PC-9 (cell line): ENCODE measurements at places on chromosomes 7 and 10. TPM values are rescaled to one million over a fixed set of nuclear protein-coding genes. Genes with fewer than 3 reads are reported as not detected.

DNA sequence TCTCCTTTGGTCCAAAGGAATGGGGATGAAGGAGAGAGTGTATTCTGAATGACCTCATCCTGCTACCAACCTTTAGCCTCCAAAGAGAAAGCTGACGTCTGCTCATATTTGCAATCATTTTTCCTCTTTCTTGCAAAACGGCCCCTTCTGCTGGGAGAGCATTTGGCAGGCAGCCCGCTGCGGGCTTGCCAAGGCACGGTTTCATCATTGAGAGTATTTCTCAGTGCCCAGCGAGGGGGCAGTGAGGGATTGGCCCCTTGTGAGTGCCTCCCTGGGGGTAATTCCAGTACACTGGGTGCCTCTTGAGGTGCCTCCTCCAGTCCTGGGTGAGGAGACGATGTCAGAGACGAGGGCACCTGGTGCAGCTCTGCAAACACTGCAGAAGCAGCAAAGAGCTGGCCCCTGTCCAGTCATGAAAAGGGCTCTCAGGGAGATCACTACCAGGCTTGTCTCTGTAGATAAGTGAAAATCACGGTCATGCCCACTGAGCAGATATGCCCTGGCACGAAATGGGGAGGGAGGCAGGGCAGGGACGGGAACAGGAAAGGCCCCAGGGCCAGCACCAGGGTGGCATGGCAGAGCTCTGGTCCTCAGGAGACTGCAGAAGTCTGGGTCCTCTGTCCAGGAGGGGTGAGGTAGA is 48.7 kb upstream of the SHH start:
- 0 out of 2 replicates have a peak, but pooled peaks cover 7% of the 10 kb centered on the region for H3K27me3 ChIP-seq
- H3K4me1 ChIP-seq: peaks cover 48% of the 10 kb centered on the region
- no peaks in the 10 kb centered on the region for H3K36me3 ChIP-seq
- H3K27ac ChIP-seq: peak overlapping the region; percentile 65
- peak overlapping the region; percentile 4; the same call in 1 of the 2 replicates for H3K4me3 ChIP-seq
- DNase-seq: peak; percentile 61

DNA sequence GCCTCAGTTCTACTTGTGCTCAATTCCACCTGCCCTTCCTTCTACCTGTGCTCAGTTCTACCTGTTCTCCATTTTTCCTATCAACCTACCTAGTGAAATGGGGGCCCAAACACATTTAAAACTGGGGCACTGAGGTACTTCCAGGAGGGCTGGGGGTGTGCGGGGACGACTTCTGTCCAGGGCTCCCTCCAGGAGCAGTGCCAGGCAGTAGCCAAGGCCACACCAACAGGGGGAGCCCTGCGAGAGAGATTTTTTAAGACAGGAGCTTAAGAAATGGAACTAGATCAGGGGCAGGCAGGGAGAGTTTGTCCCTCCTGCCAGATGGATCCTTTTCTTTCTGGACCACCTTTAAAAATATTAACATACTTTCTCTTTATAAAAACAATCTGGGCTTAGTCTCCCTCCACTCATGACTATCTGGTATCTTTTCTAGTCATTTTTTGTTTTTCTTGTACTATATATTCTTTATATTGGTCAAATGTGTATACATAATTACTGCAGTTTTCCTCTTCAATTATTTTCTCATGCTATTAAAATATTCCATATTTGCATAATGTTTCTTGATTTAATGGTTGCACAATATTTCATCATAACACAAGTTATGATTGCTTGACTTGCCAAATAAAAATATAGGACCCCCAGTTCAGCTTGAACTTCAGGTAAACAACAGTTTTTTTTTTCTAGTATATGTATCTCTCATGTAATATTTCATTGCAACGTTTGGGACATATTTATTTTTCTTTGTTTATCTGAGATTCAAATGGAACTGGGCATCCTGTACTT is 47.3 kb upstream of the INSYN2A start:
- DNase-seq: peak; percentile 1
- no peak overlapping the region for H3K27ac ChIP-seq

GRCh38 chr7:47354831-47355541 is 226.9 kb downstream of the TNS3 start:
- no peaks in the 10 kb centered on the region for H3K27me3 ChIP-seq
- DNase-seq: no peak
- no peak overlapping the region for H3K27ac ChIP-seq
- no peaks in the 10 kb centered on the region for H3K4me1 ChIP-seq
- H3K36me3 ChIP-seq: peaks cover 37% of the 10 kb centered on the region

GRCh38 chr7:158067931-158068482 is 519.6 kb downstream of the PTPRN2 start:
- H3K27ac ChIP-seq: no peak overlapping the region
- H3K27me3 ChIP-seq: peaks cover 83% of the 10 kb centered on the region
- no peak overlapping the region for H3K4me3 ChIP-seq
- DNase-seq: no peak
- H3K36me3 ChIP-seq: no peaks in the 10 kb centered on the region
- no peaks in the 10 kb centered on the region for H3K4me1 ChIP-seq

DNA sequence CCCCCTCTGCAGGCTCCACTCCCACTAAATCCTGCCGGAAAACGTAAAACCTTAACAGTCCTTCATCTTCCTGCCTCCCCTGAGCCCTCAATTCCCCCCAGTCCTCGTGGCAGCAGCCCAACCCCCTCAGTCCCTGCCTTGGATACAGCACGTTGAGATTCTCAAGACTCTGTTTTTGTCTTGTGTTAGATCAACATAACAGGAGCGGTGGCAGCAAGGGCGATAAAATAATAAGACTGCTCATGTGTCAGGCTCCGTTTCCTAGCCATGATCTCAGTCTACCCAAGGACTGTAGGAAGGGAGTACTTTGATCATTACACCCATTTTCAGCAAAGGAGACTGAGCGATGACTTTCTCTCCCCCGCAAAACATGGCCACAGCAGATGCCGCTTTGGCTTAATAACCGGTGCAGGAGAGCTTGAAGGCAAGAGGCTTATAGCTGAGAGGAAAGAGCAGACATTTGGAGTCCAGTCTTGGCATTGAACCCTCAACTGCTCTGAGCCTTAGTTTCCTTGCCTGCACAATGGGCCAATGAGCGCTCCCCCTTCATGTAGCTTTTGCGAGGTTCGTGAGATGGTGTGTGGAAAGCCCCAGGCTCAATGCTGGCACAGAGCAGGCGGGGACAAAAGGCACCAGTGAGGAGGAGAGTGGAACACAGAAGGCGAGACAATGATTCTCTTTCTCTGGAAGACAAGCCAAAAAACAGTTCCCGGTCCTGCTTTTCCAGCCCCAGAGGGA is 42.1 kb upstream of the PCBD1 start:
- no peak overlapping the region for H3K4me3 ChIP-seq
- peaks cover 6% of the 10 kb centered on the region; the same call in 1 of the 2 replicates for H3K27me3 ChIP-seq
- H3K36me3 ChIP-seq: no peaks in the 10 kb centered on the region

DNA sequence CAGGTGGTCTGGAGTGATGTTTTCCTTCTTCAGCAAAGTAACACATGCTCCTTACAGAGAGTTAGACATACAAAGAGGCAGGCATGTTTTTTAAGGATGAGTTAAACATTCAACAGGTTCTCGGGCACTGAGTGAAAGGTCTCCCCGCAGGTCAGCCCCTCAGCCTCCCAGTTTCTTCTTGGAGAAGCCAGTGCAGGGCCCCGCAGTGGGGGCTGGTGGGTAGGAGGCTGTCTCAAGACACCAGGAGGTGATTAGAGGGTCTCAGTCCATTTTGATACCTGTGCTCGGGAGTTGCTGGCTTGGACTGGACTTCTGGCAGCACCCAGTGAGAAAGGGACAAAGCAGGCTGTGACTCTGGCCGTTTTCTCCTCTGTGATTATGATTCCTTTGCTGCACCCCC is 78.6 kb upstream of the ZNF479 start:
- H3K36me3 ChIP-seq: no peaks in the 10 kb centered on the region
- no peak overlapping the region for H3K4me3 ChIP-seq
- H3K27ac ChIP-seq: no peak overlapping the region
- no peak for DNase-seq
- peaks cover 7% of the 10 kb centered on the region; the same call in 1 of the 2 replicates for H3K27me3 ChIP-seq
- no peaks in the 10 kb centered on the region for H3K4me1 ChIP-seq

DNA sequence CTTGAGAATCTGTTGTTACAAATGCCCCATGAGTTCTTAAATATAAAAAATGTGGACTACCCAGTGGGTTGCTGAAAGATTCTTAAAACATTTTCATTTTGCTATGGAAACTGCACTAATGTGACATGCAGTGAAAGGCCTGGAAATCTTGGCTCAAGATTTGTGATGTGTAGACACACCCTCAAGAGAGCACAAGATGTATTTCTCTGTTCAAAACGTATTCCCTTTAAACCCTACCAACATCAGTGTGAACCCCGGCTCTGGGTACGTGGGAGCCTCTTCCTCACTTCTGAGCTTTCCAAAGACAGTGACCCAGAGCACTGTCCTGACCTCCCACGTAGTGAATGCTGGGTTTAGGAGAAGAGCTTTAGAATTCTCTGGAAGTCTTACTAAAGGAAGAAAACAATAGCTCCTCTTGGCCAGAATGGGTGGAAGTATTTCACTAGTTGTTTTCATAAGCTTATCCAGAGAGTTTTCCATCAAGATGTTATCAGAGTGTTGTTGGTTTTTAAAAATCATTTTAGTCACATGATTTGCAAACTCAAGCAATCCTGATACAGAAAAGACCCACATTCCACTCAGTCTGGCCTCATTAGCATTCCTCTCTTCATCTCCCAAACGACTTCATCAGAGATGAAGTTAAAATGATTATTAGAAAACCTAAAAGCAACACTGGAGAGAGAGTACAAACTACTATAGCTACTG is 81.5 kb upstream of the AFAP1L2 start:
- no peak for DNase-seq
- H3K36me3 ChIP-seq: no peaks in the 10 kb centered on the region; the same call in 1 of the 2 replicates
- no peaks in the 10 kb centered on the region for H3K27me3 ChIP-seq
- no peak overlapping the region for H3K4me3 ChIP-seq

DNA sequence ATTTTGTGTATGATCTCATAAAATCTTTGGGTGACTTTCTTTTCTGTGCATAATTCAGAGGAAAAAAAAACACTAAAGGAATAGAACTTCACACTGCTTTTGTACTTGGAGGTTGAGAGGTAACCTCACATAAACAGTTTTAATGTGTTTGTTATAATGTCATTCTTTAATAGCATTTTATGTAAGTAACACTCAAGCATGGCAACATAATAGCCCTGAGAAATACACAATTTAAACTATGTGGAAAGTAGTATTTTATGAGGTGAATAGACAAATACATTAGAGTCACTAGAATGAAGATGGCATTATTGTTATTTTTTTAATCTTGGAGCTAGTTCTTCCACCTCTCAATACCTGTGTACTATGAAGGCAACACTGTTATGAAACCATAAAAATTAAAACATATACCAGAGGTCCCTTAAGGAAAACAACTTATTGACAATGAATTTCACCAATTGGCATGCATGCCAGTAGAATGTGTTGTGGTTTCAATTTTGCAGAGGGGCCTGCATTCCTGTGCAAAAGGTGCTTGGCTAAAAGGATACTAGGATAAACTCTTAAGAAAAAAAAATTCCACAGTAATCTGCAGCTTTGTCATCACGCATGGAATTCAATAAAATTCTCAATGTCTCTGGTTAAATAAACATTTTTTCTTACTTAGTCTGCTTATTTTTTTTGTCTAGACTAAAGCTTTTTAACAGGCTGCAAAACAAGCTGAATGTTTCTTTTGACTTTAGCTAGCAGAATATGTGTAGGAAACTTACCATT is 102.5 kb downstream of the CD36 start:
- no peaks in the 10 kb centered on the region for H3K27me3 ChIP-seq
- H3K27ac ChIP-seq: no peak overlapping the region
- peak; percentile 52 for DNase-seq

GRCh38 chr10:56116684-56117083 is 244.4 kb downstream of the ZWINT start:
- H3K27ac ChIP-seq: no peak overlapping the region
- H3K27me3 ChIP-seq: no peaks in the 10 kb centered on the region
- H3K4me1 ChIP-seq: no peaks in the 10 kb centered on the region
- DNase-seq: no peak
- H3K36me3 ChIP-seq: no peaks in the 10 kb centered on the region
- H3K4me3 ChIP-seq: no peak overlapping the region

PLA2G12B gene
- not detected in 2 replicates for total RNA-seq

- H3K27ac ChIP-seq: no peak overlapping the region
- no peaks in the 10 kb centered on the region for H3K36me3 ChIP-seq
- H3K4me3 ChIP-seq: no peak overlapping the region
- DNase-seq: no peak
- H3K27me3 ChIP-seq: no peaks in the 10 kb centered on the region
- no peaks in the 10 kb centered on the region for H3K4me1 ChIP-seq
Observed at GRCh38 chr10:66586897-66587679, 338.7 kb upstream of the LRRTM3 start.

- H3K4me3 ChIP-seq: no peak overlapping the region
- peak; percentile 80 for DNase-seq
- no peaks in the 10 kb centered on the region for H3K36me3 ChIP-seq
- peaks cover 7% of the 10 kb centered on the region for H3K27me3 ChIP-seq
Observed at GRCh38 chr7:8325067-8325466, 63.1 kb upstream of the ICA1 start.

GRCh38 chr7:155021699-155022145 is 18.8 kb upstream of the PAXIP1 start:
- H3K27ac ChIP-seq: no peak overlapping the region
- no peak for DNase-seq
- H3K27me3 ChIP-seq: peaks cover 71% of the 10 kb centered on the region
- no peak overlapping the region for H3K4me3 ChIP-seq
- no peaks in the 10 kb centered on the region for H3K4me1 ChIP-seq
- H3K36me3 ChIP-seq: no peaks in the 10 kb centered on the region

GRCh38 chr10:50807851-50808776 is 68.4 kb downstream of the ASAH2B start:
- H3K27ac ChIP-seq: no peak overlapping the region
- no peak for DNase-seq
- H3K27me3 ChIP-seq: peaks cover 5% of the 10 kb centered on the region; the same call in 1 of the 2 replicates
- H3K4me1 ChIP-seq: no peaks in the 10 kb centered on the region
- no peak overlapping the region for H3K4me3 ChIP-seq
- no peaks in the 10 kb centered on the region for H3K36me3 ChIP-seq
